ENCODE measurements at places on chromosomes 3 and 15.

DNA sequence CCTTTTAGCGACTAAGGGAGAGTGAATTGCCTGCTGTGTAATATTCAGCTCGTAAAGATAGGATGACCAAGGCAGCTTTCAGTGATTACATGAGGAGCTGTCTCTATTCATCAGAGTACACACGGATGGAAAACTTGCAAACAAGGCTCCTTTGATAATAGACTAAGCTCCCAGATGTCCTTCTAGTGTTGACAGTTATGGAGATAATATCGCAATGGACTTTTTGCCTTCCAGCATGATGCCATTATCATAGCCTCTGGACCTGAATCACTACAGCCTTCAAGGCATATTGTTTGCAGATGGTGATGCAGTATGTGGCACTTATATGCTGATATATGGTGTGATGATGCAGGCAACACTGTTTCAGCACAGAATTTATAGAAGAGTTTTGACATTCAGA, 93.9 kb downstream of the ECT2 start:
- DNase-seq, result no peak

- DNase-seq, result no peak
These were observed 88.1 kb downstream of the SRGAP3 start for GRCh38 chr3:9161298-9161697.

GRCh38 chr15:70362350-70362749, 264.6 kb upstream of the TLE3 start:
- DNase-seq, result no peak

DNA sequence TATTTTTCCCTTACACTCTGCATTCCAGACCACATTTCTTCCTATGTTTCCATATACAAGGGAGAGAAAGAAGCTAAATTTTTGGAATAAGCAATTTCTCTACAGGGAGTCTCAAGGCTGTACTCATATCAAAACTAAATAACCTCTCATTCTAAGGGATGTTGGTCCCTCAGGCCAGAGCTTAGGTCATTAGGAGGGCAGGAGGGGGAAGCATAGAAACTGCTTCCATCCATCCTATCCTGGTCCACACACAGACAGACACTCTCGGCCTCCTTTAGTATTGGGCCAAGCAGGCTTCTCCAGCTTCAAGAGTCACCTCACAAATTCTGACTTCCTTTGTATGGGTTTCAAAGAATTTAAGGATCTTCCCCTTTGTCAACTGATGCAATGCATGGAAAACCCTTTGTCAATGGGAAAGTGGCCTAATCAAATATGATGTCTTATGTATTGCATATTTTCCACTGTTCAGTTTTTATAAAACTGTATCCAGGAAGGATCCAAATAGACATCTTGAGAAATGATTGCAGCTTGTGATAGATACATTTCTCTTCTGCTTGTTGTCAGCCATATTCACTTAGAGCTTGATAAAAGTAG, 140.7 kb upstream of the RARB start:
- DNase-seq, result no peak

DNA sequence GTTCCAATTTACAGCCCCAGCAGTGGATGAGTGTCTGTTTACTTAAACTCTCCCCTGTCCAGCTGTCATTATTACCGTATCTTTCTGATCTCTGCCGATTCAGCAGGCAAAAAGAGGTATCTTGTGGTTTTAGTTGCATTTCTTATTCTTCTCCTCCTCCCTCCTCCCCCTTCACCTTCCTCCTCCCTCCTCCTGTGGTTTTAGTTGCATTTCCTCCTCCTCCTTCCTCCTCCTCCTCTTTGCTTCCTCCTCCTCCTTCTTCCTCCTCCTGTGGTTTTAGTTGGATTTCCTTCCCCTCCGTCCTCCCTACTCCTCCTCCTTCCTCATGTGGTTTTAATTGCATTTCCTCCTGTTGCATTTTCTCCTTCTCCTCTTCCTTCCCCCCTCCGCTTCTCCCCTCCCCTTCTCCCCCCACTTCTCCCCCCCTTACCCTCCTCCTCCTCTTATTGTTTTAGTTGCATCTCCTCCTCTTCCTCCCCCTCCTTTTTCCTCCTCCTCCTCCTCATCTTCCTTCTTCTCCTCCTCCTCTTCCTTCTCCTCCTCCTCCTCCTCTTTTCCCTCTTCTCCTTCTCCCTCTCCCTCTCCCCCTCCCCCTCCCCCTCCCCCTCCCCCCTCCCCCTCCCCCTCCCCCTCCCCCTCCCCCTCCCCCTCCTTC, 25.3 kb upstream of the VPS33B start:
- no peak for DNase-seq

Data from mesothelial cell of epicardium (in vitro differentiated cells).